ENCODE measurements at places on chromosomes 5 and 9.

DNA sequence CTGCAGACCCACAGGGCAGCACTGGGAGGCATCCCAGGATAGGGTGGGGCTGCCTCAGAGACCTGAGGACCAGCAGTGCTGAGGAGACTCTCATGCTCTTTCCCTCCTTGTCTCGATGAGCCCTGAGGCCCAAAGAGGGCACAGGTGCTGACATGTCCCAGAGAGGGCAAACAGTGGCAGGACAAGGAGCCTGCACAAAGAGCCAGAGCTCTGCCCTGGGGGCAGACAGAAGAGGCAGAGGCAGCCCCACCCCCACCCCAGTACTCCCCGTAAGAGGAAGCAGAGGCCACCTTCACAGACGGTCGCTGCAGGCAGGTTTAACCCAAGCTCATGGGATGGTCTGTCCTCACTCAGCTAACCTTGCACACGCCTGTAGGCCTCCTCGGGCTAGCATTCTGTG lies 29.4 kb upstream of the TTLL11 start:
- DNase-seq: peak; percentile 37

DNA sequence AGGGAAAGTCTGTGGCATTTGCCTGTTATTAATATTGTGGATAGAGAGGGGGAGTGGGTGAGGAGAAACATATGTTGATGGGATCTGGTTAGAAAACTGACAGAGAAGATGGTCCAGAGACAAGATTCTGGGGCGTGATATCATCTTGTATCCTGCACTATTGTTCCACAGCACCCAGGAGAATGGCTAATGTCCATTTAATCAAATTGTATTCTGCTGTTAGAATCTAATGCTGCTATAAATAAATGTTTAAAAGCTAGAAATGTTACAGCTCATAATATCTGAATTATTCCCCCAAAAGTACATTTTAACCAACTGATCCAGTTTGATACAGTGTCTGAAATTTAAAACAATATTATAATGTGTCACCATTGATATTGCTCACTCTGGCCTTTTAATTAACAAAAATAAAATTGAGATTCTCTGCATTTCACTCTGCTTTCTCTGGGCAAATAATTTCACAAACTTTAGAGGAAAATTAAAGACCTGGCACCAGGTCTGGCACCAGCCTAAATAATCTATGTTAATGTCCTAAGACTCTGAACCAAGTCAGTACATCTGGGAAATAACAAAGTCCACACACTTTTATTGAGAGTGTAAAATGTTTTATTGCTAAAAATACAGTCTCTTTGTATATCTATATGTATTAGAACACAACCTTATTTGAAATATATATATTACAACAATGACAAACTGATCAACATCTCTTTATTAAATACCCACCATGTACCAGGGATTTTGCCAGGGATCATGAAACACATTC lies 18.8 kb downstream of the HTR4 start:
- no peak for DNase-seq

GRCh38 chr9:6873857-6874256 lies 116.1 kb downstream of the KDM4C start:
- no peak for DNase-seq

- no peak for DNase-seq
Observed at GRCh38 chr5:143159031-143159430, 244.5 kb downstream of the NR3C1 start.

GRCh38 chr5:36374266-36374862 lies 72.7 kb upstream of the RANBP3L start:
- no peak for DNase-seq

All from common myeloid progenitor, CD34-positive (primary cell).